EL (cell line): ENCODE measurements at places on chromosomes 5 and 9.

GRCh38 chr5:78727786-78728761, 79.5 kb upstream of the LHFPL2 start:
- no peak for DNase-seq

DNA sequence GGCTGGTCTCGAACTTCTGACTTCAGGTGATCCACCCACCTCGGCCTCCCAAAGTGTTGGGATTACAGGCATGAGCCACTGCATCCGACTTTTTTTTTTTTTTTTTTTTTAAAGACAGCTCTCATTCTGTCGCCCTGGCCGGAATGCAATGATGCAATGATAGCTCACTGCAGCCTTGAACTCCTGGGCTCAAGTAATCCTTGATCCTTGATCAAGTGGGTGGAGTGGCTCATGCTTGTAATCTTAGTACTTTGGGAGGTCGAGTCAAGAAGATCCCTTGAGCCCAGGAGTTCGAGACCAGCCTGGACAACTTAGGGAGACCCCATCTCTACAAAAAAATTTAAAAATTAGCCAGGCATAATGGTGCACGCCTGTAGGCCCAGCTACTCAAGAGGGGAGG, 8.1 kb downstream of the SEC24A start:
- no peak for DNase-seq

DNA sequence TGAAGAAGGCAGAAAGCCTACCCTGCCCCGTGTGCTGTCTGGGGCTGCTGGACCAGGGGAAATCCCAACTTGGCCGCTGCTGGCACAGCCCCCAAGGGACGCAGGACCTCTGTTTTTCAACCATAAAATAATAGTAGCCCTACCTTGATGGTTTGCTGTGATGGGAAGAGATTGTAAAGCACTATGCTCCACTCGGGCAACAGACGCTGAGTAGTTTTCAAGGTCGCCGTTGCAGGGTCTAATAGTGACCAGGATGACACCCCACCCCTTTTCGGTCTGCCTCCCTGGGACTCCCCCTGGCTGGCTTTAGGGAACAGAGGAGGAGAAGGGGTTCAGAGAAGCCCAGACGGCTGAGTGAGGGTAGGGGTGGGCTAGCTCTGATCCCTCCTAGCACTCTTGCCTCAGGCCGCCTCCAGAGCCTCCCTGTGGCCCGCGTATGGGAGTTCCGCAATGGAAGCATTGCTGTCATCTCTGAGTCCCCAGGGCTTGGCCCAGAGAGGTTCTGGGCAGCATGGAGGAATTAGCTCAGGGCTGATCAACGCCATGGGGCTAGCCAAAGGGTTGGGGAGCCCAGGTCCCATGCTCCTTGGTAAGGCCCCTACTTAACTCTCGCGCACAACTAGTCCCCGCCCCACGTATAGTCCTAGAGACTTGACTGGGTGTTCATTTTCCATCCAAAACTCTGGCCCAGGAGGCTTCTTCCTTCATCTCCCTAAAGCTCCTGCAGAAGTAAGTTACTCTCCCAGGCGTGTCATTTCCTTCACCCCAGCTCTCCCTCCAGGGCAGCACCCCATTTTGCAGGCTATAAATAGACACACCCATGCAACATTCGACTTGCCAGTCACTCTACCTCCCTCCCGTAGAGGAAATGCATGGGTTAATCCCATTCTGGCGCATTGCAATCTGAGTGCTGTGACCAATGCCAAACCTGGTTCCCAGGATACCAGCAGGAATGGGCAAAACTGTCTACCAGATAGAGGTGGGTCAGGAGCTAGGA, 1.1 kb upstream of the IRF1 start:
- DNase-seq, result no peak

GRCh38 chr9:132160802-132161742, 786 bp upstream of the NTNG2 start:
- peak; percentile 72 for DNase-seq

- peak; percentile 99 for DNase-seq
These were observed 86.1 kb downstream of the ADAMTS2 start for GRCh38 chr5:179258922-179259730.

- no peak for DNase-seq
These were observed 173.7 kb upstream of the ANKRD55 start for GRCh38 chr5:56406838-56407237.

- no peak for DNase-seq
These were observed at the start of gene LECT2 for GRCh38 chr5:135954899-135955298. LECT2 (minus strand) TSS chr5:135954983; CDS start chr5:135954833, 150 bp downstream.

DNA sequence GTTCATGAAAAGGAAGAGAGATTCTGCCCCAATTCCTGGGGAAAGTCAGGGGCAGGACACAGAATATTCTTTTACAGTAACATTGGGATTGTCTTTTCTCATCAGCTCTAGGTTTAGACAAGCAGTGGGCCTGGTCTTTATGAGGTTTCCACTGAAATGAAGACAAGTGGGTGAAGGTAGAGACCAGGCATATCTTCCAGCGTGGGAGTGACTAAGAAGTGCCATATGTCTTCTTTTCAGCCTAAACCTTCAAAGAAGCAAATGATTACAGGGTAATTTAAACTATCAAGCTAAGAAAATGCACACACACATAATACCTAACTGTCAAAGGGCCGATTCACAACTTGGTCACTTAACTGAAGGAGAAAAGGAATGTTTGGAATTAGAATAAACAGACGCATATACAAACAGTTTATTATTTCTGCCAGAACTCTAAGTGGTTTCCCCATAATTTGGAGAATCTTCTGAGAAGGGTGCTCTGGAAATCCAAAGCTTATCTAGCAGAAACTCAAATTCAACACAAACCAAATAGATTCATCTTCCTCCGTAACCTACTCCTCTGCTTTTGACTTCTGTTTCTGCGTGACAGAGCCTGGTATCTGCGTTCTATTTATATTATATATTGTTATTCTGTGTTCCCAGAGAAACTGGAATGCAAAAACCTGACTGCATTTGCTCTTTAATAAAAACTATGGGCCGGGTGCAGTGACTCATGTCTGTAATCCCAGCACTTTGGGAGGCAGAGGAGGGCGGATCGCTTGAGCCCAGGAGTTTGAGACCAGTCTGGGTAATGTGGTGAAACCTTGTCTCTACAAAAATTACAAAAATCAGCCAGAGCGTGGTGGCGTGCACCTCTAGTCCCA, 22.0 kb upstream of the TEK start:
- peak; percentile 75 for DNase-seq

- DNase-seq, result no peak
These were observed 7.4 kb downstream of the BRD3OS start for GRCh38 chr9:134032456-134033222.

DNA sequence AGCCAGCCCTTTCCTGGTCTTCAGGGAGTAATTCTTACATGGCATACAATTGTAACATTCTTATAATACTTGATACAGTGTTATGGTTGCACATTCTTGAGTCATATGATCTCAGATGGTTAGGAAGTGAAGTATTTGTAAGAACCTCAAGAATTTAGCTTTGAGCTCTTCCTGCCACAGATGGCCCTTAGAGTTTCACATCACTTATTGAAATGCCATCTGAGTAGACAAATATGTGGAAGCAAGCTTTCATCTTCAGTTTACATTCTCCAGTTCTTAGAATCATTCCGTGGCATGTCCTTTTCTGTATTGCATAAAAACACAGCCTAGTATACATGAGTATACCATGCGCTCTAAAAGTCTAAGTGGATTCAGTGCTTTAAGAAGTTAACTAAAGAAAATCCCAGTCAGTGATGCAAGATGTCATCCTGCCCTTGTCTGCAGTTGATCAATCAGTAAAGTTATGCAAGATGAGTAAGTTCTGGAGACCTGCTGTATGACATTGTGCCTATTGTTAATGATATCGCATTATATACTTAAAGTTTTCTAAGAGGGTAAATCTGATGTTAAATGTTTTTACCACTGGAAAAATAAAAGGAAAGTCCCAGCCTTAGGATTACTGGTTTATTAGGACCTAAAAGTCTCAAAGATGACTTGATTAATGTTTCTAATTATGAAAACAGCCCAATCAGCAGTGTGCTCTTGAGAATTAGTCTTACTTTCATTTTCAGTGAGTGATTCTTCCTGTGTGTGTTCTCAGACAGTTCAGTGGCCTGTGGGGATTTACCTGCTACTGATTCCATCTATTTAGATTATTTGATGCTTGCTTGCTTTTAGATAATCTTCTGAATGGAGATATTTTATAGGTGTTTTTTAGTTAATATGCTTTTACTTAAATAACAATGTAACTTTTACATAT, 29.4 kb downstream of the RHOBTB3 start:
- peak; percentile 97 for DNase-seq

- peak; percentile 45 for DNase-seq
These were observed 29.9 kb upstream of the PDE4D start for GRCh38 chr5:59923465-59923864.

DNA sequence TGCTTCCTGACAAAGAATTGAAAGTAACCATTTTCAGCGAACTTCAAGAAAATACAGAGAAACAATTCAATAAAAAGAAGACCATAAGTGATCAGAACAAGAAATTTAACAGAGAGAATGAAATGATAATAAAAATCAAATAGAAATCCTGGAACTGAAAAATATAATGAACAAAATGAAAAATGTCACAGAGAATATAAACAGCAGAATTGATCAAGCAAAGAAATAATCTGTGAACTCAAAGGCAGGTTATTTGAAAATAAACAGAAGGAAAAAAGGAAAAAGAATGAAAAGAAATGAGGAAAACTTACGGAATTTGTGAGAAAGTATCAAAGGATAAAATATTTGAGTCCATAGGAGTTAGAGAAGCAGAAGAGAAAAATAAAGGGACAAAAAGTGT, 114.1 kb downstream of the CSNK1G3 start:
- DNase-seq, result no peak
